Fibroblast of mammary gland (primary cell): ENCODE measurements at places on chromosomes 13 and 19.

- DNase-seq = no peak
Measured at GRCh38 chr19:8215783-8216182, 6.6 kb downstream of the CERS4 start.

DNA sequence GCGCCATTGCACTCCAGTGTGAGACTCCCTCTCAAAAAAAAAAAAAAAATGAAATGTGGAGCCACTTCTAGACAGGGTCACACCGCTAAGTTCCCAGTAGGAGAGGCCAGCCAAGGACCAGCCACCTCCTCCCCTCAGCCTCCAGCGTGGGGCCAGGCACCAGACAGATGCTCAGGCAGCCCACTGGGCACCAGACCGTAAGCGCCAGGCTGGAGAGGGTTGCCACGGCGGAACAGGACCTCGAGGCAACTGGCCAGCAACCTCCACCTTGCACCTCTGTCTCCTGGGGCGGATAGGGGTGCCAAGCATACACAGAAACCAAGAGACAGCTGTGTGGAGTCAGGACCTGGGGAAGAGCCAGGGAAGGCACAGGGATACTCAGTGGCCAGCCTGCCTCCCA, 3.7 kb downstream of the PEPD start:
- no peak for DNase-seq

- no peak for DNase-seq
Measured at GRCh38 chr13:71866335-71867130, 471 bp downstream of the DACH1 start.

GRCh38 chr19:50668416-50668815, 19.2 kb downstream of the C19orf81 start:
- DNase-seq = no peak

- DNase-seq = no peak
Measured at GRCh38 chr19:33437821-33438671, 64.5 kb downstream of the CEBPG start.

GRCh38 chr13:82664183-82664582, 1218.1 kb downstream of the SLITRK1 start:
- DNase-seq = no peak

DNA sequence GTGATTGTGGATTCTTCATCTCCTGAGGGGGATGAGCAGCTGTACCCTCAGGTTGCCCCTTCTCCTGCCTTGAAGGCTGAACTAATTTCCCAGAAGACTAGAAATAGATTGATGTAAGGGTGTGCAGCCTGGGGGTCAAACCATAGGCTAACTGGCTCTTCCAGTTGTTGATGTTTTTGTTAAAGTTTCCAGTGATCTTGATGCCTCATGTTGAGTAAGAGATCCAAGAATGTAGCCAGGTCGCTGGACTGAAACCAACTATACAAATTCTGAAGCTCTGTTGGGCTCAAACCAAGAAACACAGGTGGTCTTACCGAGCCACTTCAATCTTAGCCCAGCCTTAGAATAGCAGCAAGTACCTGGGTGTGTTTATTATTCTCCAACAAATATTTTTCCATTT, 391.8 kb downstream of the KLF5 start:
- no peak for DNase-seq

DNA sequence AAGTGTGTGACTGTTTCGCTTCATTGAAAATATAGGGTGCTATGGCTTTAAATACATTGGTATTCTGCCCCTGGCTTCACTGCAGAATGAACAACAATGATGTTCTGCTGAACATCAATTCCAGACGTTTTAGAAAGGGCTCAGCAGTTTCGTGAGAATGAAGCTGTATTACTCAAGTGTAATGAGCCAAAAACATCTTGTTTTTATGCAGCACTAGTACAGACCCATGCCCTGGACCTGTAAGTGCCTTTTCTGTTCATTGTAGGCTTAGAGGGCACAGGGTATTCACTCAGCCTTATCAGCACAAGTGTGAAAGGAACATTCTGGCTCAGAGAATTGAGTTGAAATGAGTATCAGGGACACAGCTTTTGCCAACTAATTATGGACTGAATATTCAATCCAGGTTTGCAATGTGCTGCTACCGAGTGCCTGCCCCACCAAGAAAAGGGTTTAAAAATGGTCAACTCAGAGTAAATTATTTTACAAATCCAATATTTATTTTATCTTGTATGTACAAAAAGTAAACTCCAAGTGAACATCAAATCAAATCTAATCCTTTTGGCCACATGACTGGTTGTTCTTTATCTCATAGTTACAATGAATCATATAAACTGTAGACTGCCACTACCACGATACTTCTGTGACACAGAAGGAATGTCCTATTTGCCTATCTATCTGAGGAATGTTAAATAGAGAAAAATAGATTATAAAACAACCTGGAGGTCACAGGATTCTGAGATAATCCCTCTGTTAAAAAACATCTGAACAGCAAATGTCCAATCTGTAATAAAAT, 362.8 kb downstream of the NALCN start:
- no peak for DNase-seq

- peak; percentile 80 for DNase-seq
Measured at GRCh38 chr19:15194938-15195337, 5.9 kb downstream of the NOTCH3 start.

DNA sequence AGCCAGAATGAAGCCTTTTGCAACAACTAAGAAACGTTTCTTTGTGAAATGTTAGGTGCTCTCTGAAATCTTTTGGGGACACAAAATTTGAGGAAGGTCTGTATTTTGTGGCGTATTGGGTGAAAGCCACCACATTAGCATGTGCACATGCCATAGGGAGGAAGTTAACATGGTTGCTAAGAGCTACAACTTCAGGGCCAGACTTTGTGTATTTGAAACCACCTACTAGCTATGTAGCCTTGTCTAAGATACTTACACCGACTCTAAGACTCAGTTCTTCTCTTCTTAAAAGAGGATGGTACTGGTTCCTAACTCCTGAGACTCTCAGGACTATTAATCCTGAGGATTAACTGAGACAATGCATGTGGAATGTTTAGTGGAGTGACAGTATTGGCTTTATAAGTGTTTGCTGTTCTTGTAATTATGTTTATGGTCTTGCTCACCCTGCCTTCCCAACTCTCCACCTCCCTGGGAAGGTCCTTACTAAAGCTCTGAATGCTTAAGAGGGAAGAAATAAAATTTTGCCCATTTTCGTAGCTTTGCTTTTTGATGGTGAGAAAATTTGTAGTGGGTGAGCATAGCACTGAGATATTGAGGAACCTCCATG, 15.5 kb downstream of the SERP2 start:
- DNase-seq = no peak

DNA sequence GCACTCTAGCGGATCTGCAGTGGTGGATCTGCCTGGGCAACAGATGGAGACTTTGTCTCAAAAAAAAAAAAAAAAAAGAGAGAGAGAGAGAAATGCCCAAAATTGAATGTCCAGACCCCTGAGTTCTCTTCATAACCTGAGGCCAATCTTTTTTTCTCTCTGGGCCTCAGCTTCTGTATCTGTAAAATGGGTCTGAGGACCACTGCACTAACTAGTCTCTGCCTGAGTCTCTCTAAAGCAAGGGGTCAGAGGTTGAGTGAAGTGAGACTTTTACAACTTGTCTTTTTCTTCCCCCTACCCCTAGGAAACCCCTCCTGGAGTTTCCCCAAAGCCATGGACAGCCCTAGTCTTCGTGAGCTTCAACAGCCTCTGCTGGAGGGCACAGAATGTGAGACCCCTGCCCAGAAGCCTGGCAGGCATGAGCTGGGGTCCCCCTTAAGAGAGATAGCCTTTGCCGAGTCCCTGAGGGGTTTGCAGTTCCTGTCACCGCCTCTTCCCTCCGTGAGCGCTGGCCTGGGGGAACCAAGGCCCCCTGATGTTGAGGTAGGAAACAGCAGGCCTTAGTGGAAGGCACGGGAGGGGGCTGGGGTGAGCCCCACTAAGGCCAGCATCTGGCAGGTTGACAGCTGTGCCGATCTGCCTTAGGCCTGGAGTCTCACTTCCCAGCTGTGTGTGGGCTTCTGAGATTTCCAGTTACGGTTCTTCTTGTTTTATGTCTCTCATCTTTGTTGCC, 1.8 kb downstream of the TMEM91 start:
- no peak for DNase-seq

DNA sequence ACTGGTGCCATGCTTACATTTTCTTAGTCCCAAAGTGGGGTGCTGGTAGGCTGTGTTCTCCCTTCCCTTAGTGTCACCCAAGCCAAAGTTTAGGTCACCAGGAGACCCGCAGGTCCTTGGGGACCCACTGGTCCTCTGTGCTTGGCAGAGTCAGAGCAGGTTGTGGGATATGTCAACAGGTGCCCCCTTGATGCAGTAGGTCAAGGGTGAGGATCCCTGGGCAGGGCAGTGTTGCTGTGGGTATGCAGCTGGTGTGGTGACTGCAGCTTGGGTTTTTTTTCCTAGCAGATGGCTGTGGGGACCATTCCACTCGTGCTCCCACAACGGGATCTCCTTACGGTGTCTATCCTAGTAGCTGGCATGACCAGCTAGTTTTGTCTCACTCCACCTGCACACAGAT, 23.7 kb downstream of the NHLRC3 start:
- no peak for DNase-seq

DNA sequence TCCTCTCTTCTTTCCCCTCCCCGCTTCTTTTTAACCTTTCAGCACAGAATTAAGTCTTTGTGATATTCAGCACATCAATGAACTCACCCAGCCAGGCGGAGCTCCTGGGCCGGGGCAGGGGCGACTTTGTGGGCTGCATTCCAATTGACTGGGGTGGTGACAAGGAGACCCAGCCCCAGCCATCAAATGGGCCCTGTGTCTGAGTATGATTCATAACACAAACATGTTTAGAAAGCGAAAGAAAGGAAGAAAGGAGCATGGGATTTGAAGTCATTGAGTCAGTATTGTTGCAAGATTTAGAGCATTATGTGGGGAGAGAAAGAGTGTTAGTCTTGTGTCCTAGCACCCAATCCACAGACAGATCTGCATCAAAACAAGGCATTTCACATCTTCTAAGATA, 185.3 kb downstream of the LHFPL6 start:
- peak; percentile 69 for DNase-seq

- DNase-seq = no peak
Measured at GRCh38 chr13:99634672-99635071, 133.4 kb downstream of the TM9SF2 start.

DNA sequence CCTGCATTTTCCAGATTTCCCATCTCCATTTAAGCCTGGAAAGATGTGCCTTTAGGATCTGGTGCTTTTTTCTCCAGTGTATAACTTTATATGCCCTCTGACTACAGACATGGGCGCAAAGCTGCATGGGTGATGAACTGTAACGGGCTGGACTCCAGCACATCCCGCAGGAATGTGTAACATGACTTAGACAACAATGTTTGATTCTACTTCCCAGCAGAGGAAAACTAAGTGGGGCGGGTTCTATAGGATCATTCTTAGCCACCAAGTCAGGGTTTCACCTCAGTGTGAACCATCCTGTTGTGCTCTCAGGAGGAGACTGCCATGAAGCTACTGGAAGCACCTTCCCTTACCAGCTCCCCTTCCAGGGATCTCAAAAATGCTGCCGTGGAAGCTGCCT, 93.2 kb upstream of the SERP2 start:
- DNase-seq = peak; percentile 48

DNA sequence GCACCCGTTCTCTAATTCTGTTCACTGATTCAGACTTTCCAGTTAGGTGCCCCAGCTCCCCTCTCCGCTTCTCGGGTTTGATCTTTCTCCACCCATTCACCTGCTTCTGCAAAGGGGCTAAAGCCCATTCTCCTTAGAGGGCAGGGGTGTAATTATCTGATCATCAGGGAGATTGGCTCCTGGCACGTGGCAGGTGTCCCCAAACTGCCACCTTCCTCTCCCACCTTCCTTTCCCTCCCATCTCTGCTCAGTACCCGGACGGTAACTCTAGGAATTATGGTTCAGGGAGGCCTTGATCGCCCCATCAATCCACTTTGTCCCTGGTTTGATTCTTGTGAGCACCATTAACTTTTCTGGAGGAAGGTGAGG, 212 bp downstream of the FFAR1 start:
- DNase-seq = no peak

GRCh38 chr13:41177616-41178015, 16.8 kb downstream of the KBTBD7 start:
- peak; percentile 18 for DNase-seq

DNA sequence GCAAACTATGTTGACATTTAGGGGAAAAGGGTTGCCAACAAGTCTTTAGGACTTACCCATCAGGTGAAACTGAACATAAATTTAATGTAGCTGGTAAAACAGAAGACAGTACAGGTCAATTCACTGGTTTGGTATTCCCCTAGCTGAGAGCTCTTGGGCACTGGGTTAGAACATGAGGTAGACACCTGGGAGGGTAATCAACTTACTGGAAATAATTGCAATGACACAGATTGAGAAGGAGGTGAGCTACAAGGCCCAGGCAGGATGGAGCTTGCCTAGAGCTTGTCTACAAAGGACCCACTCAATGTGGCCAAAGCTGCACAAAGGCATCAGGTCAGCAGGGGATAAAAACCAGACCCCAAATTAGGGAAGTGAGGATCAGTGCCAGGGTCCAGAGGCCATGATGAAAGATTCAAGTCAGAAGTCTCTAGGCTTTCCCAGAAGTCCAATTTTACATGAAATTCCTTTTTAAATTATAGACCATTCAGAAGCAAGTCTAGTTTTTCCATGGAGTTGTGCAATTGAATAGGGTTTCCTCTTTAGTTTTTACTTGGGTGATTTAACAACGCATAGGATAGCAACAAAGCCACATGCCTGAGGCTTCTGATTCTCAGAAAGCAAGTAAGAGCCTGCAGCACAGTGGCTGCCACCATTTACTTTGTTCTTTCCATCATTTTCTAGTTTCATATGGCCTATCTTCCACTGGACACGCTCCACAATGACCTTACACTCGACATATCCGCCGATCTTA, 194.0 kb downstream of the NDFIP2 start:
- DNase-seq = no peak

DNA sequence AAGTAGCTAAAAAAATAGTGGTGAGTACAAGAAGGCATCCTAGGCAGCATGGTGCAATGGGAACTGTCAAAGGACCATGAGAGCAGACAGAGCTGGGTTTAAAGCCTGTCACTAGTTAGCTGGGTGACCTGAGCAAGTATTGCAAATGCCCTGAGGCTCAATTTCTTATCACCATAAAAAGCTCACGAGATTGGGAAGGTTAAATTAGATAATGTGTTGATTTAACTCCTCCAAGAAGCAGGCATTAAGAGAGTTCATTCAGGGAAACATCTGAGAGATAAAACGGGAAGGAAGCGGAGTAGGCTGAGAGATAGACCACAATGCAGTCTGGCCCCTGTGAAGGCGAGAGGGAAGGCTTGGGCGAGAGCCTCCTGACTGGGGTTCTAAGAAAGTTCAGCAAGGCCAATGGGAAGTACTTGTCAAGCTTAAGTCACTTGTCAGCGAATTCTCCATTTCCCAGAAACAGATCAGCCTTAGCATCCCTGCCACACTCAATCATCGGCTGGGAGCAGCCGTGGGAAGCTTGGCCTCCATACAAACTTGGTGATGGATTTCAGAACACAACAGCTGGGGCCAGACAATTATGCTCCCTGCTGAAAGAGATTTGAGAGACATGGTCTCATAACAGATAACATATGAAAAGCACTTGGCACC, 105.5 kb downstream of the POU4F1 start:
- DNase-seq = no peak

GRCh38 chr19:8259922-8260247, 48.3 kb downstream of the CD320 start:
- DNase-seq = no peak

DNA sequence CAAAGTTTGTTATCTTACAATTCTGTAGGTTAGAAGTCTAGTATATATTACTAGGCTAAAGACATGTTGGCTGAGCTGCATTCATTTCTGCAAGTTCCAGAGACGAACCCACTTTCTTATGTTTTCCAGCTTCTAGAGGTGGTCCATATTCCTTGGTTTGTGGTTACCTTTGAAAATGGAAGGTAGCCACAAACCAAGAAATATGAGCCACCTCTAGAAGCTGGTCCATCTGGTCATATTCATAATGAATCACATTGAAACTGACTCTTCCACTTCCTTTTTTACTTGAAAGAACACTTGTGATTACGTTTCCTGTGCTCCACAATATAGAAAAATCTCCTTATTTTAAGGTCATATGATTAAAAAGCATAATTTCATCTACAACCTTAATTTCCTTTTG, 943.0 kb upstream of the PCDH9 start:
- peak; percentile 18 for DNase-seq
